ENCODE measurements at places on chromosomes 16 and 17. TPM values are rescaled to one million over a fixed set of nuclear protein-coding genes. Genes with fewer than 3 reads are reported as not detected.

The SYT17 gene
- 9.5 TPM for total RNA-seq

The MTSS2 gene
- 16.5 TPM for total RNA-seq

The RAB40C gene
- 24.6 TPM for total RNA-seq

The PRSS8 gene
- total RNA-seq = 77.0 TPM

Measured in GM23338 (cell line).